ENCODE measurements at places on chromosomes 11 and 22.
A peak's percentile ranks its signal among the peaks of the same experiment; 100 is the strongest.

GRCh38 chr11:12007230-12007593 is 1.2 kb downstream of the DKK3 start:
- no peak for DNase-seq

- no peak for DNase-seq
Observed at GRCh38 chr11:134158023-134158422, 65.7 kb downstream of the NCAPD3 start.

- peak; percentile 70 for DNase-seq
Observed at GRCh38 chr22:39173787-39174497, 21.5 kb upstream of the CBX7 start.

DNA sequence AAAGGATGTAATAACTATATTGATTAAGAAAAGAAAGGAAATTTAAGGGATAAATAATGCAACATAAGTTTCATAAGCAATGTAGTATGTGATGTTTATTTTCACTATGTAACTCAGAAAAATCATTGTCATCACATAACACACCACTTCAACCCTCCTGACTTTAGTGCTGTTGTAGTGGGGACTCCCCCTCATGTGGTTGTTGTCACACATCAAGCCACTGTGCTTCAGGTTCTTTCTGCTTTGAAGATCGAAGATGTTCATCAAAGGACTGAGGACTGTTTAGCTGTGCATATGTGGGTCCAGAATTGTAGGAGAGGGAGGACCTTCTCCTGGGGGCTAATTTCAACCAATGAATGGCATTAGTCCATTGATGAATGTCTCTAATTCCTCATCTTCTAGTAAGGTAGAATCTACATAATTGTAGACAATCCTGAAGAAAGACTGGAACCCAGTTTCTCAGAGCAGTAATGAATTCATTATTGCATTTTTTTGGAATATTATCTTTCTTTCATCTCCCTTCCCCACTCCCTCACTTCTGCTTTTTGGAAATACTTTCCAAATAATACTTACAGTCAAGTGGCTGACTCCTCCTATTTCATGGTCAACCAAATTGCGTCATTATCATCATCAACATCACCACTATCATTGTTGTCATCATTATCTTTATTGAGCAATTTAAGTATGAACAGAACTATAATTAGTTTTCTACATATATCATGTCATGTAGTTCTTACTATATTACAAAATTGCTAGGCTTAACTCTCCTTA is 9.8 kb upstream of the CARD16 start:
- no peak for DNase-seq

GRCh38 chr11:49505231-49505630 is 296.8 kb upstream of the FOLH1 start:
- DNase-seq: no peak

GRCh38 chr11:61254403-61255025 is 13.5 kb downstream of the PGA5 start:
- peak; percentile 51 for DNase-seq
